Stimulated activated CD4-positive, alpha-beta T cell treated with anti-CD3 and anti-CD28 coated beads, Interleukin-4, amount 100 ng/mL, for 4 hours (primary cell): ENCODE measurements at places on chromosomes 2 and 18.

GRCh38 chr2:158740127-158740526 is 55.0 kb upstream of the DAPL1 start:
- no peak for DNase-seq

DNA sequence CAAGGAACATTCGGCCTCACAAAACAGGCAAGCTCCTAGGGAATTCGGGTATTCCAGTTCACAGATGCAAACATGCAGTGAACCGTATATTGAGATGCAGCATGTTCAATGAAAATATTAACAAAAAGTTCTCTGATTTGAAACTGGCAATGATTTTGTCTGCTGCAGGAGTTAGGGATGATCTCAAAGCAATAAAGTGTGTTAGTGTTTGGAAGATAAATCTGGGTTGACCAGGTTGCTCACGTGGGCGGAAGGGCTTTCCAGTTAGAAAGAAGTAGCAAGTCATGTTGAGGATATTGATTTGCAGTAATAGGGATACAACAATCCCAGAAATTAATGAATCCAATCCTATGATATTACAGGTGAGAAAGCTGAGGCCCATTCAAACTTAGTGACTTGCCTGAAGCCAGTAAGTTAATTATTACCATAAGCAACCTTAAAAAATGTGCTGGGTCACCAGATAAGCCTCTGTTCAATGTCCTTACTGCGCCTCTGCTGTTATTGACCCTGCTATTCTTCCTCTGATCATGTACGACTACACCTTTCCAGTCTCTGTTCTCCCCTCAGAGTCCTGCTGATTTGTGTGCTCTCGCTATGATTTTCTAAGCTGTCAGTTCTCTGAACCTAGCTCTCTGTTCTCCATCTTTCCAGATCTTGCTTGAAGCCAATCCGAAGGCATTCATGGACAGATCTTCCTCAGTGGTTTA is 370.8 kb downstream of the DSEL start:
- DNase-seq, result no peak

GRCh38 chr18:11759456-11759855 is 70.4 kb downstream of the GNAL start:
- DNase-seq, result no peak

- DNase-seq, result no peak
Measured at GRCh38 chr2:207231106-207231865, 65.5 kb upstream of the KLF7 start.

DNA sequence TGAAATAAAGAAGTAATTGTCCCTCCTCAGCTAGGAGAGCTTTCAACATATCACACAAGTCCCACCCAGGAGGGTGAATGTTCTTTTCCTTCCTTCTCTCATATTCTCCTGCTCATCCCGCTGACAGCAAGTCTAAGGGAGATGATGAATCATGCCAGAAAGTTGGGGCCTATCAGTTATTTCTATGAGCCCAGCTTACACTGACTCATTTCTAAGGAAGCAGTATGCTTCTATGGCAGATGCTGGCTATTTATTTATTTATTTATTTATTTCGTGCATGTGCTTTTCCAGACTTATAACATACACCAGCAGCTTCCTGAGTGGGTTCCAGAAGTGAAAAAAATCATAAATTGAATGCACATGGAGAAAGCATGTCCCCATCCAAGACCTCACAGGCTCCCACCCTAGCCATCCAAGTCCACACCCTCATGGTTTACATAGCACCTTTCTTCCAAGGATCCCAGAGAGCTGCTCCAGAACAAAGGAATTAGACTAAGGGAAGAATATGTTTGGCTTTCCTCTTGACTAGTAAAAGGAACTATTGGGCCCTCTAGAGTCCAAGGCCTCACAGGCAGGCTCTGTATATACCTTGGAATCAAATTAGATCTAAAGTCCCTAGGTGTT is 1074.2 kb upstream of the ZEB2 start:
- no peak for DNase-seq

DNA sequence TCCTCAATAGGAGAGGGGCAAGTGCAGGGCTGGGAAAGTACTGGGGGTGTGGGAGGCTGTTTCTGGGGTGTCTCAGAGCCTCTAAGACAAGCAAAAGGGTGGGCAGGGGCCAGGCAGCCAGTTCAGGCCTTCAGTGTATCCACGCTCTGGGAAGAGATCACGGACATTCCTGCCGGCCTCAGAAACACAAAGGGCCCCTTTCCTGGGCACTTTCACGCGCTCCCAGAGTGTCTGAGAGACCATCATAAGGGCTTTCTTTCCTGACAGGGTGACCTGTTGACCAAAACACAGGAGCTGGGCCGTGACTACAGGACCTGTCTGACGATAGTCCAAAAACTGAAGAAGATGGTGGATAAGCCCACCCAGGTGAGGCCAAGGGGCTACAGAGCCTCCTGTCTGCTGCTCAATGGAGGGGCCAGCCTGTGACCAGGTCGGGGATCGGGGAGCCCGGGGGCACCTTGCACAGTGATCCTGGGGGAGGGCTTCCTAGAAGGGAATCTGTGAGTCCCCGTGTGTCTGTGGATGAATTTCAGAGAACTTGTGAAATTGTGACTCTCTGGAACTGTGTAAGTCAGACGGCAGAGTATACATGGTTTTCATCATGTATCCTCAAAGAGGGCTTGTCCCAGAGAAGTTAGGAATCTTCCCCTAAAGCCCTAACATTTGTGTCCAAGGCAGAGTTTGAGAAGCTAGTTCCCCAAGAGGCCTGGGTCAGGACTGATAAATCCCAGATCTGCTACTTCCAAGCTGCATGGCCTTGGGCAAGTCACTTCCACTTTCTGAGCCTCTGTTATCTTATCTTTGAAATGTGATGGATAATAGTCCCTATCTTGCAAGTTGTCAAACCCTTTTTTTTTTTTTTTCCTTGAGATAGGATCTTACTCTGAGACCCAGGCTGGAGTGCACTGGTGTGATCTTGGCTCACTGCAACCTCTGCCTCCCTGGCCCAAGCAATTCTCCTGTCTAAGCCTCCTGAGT is 1.8 kb downstream of the GNLY start:
- no peak for DNase-seq

GRCh38 chr2:220123751-220124150 is 496.3 kb downstream of the SLC4A3 start:
- DNase-seq, result no peak

DNA sequence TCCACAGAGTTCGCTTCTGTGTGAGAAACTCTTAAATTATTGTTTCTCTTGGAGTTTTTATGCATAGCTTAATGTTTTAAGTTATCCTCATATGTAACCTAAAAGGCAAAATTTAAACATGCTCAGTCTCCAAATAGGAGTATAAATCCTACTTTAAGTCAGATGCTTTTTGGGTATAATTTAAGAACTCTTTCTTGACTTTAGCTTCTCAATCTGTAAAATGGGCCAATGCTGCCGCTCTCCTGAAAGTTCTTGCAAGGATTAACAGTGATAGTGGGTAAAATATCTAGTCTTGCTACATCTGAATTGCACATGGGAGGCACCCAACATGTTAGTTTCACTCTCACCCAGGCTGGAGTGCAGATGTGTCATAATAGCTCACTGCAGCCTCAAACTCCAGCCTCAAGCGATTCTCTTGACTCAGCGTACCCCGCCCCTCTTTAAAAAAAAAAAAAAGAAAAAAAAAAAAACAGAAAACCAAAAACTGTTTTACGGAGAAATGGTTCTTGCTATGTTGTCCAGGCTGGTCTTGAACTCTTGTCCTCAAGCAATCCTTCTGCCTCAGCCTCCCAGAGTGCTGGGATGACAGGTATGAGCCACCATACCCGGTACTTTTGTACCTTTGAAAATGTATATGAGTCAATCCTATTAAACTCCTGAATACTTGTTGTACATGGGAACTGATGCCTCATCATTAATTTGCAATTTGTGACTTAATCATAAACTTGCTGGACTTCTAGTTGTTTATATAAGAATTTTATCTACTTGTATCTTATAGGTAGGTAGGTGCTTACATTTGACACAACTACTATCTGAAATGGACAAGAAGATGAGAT is 1.8 kb downstream of the FBXO48 start:
- DNase-seq, result no peak
